ENCODE measurements at places on chromosomes 5 and 9.

- DNase-seq: no peak
These were observed 15.3 kb downstream of the TERT start for GRCh38 chr5:1279443-1280151.

DNA sequence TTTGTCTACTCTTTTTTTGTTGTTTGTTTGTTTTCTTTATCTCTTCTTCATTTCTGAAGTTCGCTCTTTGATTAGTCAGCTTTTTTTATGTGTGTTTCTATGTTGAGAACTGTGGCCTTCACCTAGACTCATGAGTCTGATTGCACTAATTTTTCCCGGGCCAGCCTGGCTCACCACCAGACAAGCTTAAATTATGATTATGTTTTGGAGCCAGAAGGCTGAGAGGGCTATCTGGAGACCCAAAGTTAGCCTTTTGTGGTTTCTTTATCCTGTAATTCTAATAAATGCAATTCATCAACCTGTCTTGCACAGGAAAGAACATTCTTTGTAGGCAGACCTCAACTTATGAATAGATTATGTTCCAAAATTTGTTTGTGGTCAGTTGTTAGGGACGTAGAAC is 20.8 kb upstream of the ACTBL2 start:
- DNase-seq: no peak

DNA sequence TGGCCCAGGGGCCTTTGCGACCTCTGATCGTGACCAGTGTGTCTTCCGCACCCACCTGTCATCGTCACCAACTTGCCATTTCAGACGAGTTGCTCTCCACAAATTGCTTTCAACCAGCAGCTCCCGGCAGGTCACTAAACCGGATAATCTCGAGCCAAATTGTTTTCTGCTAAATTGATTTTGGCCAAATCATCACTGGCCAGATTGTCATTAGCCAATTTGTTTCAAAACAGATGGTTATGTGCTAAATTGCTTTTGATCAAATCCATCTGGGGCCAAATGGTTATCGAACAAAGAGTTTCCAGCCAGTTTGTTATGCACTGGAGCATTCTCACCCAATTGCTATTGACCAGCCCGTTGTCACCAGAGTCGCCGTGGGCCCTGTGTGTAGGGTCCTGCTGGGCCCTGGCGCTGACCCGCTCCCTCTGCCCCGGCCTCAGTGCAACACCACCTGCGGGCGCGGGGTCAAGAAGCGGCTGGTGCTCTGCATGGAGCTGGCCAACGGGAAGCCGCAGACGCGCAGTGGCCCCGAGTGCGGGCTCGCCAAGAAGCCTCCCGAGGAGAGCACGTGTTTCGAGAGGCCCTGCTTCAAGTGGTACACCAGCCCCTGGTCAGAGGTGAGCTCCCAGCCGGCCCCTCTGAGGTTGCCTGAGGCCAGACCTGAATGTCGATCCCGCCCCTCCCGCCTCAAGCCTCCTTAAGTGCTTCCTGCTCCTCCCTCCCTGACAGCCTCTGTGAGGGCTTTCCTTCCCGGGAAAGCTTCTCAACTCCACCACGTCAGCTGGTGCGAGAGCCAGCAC is 35.6 kb downstream of the ADAMTSL2 start:
- no peak for DNase-seq

- DNase-seq: peak; percentile 55
These were observed 57.3 kb downstream of the GADD45G start for GRCh38 chr9:89661956-89662717.

DNA sequence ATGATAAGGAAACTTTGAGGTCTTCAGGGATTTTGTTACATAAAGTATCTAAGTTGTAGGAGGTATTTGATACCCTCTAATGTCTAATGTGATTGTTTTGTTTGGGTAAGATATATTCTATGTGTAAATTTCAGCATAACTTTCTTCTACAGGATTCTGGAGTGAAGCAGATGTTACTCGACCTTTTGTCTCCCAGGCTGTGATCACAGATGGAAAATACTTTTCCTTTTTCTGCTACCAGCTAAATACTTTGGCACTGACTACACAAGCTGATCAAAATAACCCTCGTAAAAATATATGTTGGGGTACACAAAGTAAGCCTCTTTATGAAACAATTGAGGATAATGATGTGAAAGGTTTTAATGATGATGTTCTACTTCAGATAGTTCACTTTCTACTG is 6.0 kb downstream of the MRPS30 start:
- DNase-seq: no peak

- DNase-seq: no peak
These were observed 27.1 kb upstream of the IFNA14 start for GRCh38 chr9:21266733-21267484.

GRCh38 chr9:68522131-68522530 is 18.6 kb downstream of the TMEM252 start:
- no peak for DNase-seq

GRCh38 chr9:133249337-133249736 is 25.7 kb downstream of the ABO start:
- no peak for DNase-seq

DNA sequence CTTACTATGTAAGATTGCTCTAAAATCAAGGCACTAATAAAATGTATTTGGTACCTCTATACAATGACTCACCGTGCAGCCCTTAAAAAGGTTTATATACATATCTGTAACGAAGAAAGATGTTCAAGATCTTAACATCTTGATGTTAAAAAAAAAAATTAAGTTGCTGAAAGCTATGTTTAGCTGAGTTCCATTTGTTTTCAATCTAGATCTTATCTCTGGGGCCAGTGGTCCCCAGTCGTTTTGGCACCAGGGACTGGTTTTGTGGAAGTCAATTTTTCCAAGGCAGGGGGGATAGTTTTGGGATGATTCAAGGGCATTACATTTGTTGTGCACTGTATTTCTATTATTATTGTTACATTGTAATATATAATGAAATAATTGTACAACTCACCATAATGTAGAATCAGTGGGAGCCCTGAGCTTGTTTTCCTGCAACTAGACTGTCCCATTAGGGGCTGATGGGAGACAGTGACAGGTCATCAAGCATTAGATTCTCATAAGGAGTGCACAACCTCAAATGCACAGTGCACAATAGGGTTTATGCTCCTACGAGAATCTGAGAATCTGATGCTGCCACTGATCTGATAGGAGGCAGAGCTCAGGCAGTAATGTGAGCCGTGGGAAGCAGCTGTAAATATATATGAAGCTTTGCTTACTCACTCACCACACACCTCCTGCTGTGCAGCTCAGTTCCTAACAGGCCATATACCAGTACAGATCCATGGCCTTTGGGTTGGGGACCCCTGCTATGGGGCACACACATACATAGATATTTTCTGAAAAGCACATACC is 27.6 kb upstream of the TSLP start:
- DNase-seq: peak; percentile 67

GRCh38 chr9:110975278-110975677 is 63.0 kb downstream of the LPAR1 start:
- DNase-seq: no peak

DNA sequence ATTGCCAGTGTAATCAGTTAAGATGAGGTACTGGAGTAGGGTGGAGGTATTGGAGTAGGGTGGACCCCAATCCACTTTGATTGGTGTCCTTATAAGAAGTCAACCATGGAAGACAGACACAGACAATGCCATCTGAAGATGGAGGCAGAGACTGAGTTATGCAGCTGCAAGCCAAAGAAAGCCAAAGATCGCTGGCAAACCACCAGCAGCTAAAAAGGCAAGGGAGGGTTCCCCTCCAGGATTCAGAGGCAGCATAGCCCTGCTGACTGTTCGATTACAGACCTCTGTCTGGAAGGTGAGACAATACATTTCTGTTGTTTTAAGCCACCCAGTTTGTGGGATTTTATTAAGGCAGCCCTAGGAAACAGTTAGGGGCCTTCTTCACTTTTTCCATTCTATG is 30.5 kb upstream of the CKMT2 start:
- no peak for DNase-seq
